ENCODE measurements at places on chromosomes 7 and 10. TPM values are rescaled to one million over a fixed set of nuclear protein-coding genes. Genes with fewer than 3 reads are reported as not detected.

The OR2A1 gene
- polyA plus RNA-seq: 0.63 TPM

The NT5C2 gene
- 134 TPM for polyA plus RNA-seq

DNA sequence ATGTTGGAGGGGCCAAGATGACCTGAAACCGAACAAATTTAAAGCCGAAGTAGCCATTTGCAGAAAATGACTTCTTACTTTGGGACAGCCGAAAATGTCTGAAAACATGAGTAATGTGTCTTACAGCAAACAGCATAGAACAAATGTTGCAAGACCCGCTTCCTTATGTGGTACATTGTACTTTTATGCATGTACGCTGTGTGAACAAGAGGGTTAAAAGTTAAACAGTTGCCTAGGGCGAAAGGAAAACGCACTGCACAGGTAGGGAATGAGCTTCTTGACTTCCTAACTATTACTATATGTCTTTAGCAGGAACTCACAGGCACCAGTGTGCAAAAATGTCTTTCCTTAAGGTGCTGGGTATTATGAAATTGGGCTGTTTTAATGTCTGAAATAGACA is 303.5 kb upstream of the MGMT start:
- no peak for DNase-seq

- no peak for DNase-seq
Measured at GRCh38 chr10:63634488-63635065, 113.4 kb downstream of the REEP3 start.

GRCh38 chr10:76201962-76202361 is 770.5 kb downstream of the LRMDA start:
- DNase-seq: no peak

- no peak for DNase-seq
Measured at GRCh38 chr7:106848851-106849442, 16.1 kb upstream of the PIK3CG start.

GRCh38 chr7:17227766-17228490 is 70.5 kb upstream of the AHR start:
- no peak for DNase-seq
